GM23248 (cell line): ENCODE measurements at places on chromosomes 7 and 10.
A peak's percentile ranks its signal among the peaks of the same experiment; 100 is the strongest.

- DNase-seq: no peak
These were observed 36.4 kb downstream of the CPVL start for GRCh38 chr7:29109899-29110298.

DNA sequence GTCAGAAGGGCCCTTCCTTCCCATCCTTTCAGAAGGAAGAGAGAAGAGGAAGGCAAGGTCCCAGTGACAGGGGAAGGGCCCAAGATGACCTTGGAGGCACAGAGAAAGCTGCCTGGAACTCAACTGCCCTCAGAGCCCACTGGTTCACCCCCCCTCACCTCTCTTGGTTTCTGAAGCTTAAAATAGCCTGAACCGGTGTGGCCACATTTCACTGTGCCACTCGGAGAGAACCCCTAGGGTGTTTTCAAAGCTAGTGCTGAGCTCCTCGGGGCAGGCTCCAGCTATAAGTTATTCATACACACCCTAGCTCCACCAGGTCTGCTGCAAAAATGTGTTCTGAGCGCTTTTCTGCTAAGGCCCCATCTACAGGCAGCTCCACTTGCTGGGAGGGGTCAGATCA lies 60.9 kb upstream of the ADRB1 start:
- DNase-seq: no peak

DNA sequence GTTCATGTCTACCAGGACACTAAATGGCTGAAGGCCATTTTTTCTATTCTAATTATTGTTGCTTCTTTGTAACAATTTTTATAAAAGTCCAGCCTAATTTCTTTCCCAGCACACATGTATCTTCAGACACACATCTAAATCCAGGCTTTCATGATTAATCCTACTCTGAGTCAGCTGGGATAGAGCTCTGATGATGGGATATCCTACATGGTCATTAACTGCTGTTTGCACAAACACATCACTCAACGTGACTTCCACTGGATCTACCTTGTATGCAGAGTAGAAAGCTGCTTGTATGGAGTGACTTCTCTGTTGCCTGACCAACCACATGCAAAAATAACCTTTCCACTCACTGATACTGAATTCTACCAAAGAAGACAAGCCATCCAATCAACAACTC lies 260.9 kb downstream of the AHR start:
- DNase-seq: peak; percentile 66

- peak; percentile 95 for DNase-seq
These were observed 278.6 kb downstream of the ARHGAP12 start for GRCh38 chr10:31650010-31650409.

- DNase-seq: no peak
These were observed 199.0 kb downstream of the DOCK4 start for GRCh38 chr7:112007185-112007584.

DNA sequence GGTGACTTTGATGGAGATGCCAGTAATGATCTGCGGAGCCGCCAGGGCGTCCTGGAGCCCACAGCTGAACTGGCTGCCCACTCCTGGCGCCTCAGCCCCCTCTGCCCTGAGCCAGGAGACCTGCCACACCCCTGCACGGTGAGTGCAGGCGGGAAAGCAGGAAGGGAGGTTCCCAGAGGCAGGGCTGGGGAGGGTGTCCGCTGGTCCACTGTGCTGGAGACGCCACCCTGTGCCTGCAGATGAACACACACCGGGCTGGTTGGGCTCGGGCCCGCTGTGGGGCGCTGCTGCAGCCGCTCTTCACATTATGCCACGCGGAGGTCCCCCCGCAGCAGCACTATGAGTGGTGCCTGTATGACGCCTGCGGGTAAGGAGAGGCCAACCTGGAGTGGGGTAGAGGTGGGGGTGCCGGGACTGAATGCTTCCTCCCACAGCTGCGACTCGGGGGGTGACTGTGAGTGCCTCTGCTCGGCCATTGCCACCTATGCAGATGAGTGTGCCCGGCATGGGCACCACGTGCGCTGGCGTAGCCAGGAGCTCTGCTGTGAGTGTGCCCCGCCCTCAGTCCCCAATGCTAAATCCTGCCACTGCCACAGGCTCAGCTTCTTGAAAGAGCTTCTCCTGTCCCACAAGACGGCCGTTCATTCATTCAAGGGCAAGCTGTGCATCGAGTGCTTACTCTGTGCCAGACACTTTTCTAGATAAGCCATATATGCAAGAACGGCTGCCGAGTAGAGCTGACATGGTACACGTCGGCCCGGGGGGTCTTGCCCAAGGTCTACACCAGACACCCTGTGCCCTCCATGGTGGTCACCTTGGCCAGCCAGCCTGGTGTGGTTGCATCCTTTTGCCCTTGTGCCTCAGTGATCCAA lies 14.3 kb upstream of the ZNF467 start:
- DNase-seq: peak; percentile 15

DNA sequence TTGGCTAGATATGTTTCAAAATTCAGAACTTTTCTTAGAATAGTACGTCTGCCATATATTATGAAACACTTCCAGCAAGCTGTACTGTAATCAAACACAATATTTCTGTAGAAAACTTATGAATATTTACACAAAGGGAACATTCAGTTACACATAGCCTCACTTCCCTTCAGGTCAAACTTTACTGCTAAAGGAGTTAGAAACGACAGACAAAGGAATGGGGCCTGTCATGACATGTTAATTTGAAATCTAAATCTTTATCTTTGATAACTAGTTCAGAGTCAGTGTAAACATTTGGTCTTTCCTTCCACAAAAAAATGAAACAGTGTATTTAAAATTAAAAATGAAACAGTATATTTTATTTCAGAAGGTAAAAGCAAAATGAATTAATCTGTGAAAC lies 1.0 kb upstream of the CROT start:
- DNase-seq: no peak

- no peak for DNase-seq
These were observed 56.1 kb upstream of the TRUB1 start for GRCh38 chr10:114881901-114882300.

DNA sequence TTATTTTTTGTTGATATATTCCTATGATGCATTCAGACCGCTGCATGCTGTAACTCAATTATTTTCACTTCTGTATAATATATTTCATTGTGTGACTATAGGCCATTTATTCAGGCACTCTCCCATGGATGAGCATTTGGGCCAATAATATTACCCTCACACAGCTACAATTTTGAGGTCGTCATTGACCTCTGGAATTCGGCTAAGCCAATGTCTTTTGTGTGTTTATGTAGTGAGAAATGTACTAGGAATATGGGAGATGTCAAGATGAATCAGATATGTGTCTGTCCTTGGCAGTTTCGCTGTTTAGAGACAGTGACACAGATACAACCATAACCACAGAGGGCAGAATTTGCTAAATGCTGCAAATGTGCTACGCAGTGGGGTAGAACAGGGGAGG lies 474.2 kb downstream of the ADRA2A start:
- DNase-seq: peak; percentile 68

GRCh38 chr10:102624094-102624493 lies 20.2 kb upstream of the TRIM8 start:
- DNase-seq: no peak

DNA sequence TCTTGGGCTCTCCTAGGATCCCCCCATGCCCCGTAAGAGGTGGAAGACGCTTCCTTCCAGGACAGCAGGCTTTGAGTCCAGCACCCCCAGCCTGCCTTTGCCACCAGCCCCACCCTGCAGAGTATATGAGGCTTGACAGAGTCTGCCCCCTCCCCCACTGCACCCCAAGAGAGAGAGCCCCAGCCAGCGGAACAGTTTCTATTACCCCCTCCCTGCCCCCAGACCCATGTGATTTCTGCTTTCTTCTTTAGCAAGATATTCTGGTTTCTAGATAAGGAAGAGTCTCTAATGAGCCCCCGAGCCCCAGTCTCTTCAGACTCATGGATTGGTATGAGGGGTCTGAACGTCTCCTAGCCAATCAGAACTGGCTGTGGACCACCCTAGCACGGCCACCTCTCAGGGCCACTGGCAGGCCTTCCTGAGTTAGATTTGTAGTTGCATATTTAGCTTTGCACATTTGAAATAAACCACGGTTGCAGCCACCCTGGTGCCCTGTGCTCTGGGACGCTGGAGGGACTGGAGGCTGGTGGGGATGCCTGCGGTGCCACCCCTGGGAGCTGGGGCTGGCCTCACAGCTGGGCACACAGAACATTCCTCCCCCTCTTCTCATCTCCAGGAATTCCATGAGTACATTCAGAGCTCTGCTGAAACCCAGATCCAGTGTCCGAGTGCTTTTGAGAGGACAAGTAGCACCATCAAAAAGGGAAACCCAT lies 3.0 kb upstream of the SH2B2 start:
- no peak for DNase-seq

- DNase-seq: peak; percentile 55
These were observed 59.5 kb downstream of the HBP1 start for GRCh38 chr7:107228291-107228690.

DNA sequence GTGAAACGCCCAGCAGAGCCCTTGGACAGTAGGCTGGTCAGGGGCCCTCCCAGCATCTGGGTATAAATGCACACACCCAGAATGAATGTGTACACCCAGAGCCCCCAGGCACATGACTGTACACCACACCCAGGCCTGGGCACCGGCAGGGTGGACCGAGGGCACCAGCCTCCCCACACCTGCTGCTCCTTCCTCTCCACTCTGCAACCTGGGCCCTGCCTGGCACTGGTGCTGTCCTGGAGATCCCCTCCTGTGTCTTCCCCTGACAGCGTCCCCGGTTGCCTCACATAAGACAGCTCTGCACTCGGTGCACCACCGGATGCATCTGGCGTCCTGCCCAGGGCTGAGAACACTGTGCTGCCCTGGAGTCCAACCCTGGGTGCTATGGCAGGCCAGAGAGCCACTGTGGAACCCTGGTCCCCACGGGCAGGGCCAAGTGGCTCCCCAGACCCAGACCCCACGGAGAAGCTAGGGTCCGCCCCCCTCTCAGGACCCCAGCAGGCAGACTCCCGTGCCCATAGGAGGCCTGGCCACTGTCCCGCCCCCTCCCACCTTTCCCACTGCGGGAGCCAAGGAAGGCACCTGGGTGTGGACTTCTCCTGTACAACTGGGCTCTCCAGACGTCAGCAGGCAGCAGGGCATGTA lies 6.6 kb downstream of the RASGEF1A start:
- DNase-seq: no peak

GRCh38 chr10:116740971-116741370 lies 1.4 kb downstream of the HSPA12A start:
- no peak for DNase-seq

- DNase-seq: no peak
These were observed 88.9 kb downstream of the ATE1 start for GRCh38 chr10:121838931-121839330.

GRCh38 chr7:16423761-16424160 lies 2.4 kb upstream of the CRPPA start:
- no peak for DNase-seq

- DNase-seq: no peak
These were observed 38.3 kb upstream of the TOMM7 start for GRCh38 chr7:22860784-22861482.

GRCh38 chr7:52512656-52513055 lies 522.8 kb upstream of the POM121L12 start:
- no peak for DNase-seq

DNA sequence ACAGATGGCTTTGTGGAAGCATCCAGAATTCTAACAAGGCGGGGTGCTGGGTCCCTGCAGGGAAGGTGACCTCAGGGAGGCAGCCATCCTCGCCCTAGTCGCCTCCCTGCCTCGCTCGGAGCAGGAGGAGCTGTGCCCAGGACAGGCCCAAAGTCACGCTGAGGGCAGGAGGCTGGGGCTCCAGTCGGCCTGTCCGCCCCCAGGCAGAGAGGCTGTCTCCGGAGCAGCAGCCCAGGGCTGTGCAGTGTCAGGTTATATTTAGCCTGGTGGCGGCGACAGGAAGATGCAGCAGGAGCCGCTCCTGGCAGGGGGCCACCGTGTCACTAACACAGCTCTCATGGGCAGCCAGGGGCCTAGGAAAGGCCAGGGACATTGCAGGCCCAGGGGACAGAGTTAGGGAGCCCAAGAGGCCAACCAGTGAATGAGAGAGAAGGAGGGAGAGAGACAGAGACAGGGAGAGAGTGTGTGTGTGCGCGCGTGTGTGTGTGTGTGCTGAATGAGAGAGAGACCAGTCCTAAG lies 13.5 kb downstream of the KCNH2 start:
- peak; percentile 21 for DNase-seq

DNA sequence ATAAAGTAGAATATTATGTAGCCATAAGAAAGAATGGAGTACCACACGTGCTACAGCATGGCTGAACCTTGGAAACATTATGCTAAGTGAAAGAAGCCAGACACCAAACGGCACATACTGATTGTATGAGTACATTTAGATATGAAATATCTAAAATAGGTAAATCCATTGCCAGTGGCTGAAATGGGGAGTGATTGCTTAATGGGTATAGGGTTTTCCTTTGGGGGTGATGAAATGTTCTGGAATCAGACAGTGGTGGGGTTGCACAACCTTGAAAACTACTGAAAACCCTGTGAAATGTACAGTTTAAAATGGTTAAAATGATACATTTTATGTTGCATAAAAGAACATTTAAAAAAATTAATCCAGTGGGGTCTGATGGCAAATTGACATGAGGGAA lies 667.9 kb downstream of the AUTS2 start:
- peak; percentile 6 for DNase-seq

GRCh38 chr7:68247571-68247970 lies 1250.9 kb downstream of the TYW1 start:
- no peak for DNase-seq

GRCh38 chr10:77798940-77799339 lies 127.6 kb downstream of the DLG5 start:
- peak; percentile 14 for DNase-seq

DNA sequence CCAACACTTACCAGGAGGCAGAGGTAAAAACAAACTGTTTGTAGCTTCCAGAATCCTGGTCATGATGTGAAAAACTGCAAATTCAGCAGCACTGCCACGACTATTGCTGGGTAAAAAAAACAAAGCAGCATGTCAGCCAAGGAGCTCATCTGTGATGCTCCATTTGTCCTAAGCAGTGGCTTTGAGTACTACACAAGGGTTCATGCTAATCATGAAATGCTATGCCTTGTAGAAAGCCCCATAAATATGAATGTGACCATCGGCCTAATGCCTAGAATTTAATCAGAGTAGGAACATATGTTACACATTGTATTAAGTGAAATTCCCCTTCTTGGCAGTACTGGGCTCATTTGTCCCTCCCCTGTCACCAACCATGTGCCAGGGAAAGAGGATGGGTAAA lies 95.4 kb downstream of the GSAP start:
- DNase-seq: no peak

DNA sequence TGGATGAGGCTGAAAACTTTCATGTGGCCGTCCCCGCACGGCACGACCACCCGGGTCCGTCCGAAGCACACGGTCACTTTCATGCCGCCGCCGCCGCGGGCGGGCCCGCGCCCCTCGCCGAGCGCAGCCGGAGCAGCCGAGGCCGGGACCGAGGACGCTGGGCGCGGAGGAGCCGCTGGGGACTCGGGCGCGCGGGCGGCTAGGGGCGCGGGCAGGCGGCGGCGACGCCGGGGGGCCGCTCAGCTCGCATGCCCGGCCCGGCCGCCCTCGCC lies 247 bp downstream of the PARD3 start:
- no peak for DNase-seq

DNA sequence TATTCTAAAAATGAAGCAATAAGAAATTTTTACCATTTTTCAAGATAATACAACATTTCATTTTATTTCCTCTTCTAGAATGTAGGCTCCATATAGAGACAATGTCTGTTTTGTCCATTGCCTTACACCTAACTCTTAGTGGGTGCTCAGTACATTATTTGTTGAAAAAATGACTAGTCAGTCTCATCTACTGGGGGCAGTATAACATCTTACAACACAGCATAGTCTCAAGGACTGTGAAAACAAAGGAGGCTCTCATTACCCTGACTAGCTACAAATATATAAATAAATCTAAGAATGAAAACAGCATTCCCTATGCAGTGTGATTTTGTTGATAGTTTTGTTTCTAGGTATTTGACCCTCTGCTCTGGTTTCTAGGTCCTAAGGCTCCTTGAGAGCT lies 11.6 kb downstream of the CRPPA start:
- DNase-seq: no peak

GRCh38 chr7:36522453-36523007 lies 132.9 kb downstream of the ANLN start:
- no peak for DNase-seq
